H9 (cell line): ENCODE measurements at places on chromosomes 2 and 18. TPM values are rescaled to one million over a fixed set of nuclear protein-coding genes. Genes with fewer than 3 reads are reported as not detected.

DNA sequence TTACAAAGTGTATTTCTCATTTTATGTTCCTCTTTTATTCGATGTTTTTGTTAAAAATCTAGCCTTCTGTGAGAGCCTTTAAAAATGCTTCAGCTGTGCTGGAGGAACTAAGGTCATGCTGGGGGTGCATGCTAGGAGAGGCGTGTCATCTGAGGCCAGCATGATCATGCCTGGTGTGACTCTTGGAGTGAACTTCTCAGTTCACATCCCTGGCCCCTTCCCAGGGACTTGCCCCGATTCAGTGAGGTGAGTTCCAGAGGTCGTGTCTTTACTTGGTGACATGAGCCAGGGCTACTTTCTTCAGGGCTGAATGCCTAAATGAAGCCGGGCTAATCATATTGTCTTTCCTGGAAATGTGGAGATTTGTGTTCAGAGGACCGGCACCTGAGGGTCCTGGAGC lies 264.9 kb downstream of the MREG start:
- no peak overlapping the region for H3K4me3 ChIP-seq
- H3K27ac ChIP-seq: no peak overlapping the region
- H3K4me1 ChIP-seq: no peaks in the 10 kb centered on the region
- no peaks in the 10 kb centered on the region; the same call in 2 of the 3 replicates for H3K36me3 ChIP-seq
- DNase-seq: no peak
- no peaks in the 10 kb centered on the region for H3K27me3 ChIP-seq

DNA sequence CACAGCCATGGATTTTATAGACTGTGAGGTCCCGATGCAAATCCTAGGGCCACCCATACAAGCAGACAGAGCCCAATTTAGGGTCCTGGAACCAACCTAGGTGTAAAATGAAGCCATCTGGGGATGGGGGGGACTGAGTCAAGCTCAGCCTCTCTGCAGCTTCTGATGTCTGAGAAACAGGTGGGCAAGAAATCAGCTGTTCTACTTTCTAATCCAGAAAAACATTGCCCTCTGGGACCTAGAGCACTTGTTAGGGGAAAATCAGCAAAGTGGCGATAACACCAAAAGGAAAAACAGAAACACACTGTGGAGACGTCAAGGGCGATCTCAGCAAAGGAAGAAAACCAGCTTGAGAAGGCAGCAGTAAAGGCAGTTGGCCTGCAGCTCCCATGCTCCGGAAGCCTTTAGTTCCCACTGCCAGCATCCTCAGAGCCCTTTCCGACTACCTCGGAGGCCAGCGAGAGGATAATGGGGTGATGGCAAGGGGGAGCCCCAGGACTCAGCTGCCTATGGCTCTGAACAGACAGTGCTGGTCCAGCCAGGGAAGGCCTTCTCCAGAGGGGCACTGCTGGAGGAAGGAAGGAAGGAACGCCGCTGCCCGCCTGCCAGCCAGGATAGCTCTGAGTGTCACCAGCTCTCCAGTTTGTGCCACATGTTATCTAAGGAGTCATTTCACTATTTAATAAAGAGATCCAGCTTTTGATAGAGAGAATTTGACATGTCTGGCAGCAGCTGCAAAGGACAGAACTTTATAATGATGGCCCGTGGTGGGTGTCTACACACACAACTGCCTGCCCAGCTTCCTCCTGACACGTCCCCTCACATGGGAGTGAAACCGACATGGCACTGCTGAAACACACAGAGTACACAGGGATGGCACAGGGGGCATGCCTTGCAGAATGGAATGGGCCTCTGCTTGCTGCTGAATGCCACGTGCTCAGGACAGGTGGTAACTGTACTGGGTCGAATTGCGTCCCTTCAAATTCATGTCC lies 37.7 kb downstream of the HS1BP3 start:
- no peak overlapping the region for H3K4me3 ChIP-seq
- no peaks in the 10 kb centered on the region for H3K27me3 ChIP-seq
- no peak for DNase-seq
- no peak overlapping the region for H3K27ac ChIP-seq
- H3K4me1 ChIP-seq: peaks cover 3% of the 10 kb centered on the region; the same call in 1 of the 2 replicates

GRCh38 chr2:85385746-85386145 lies 24.4 kb downstream of the CAPG start:
- H3K27ac ChIP-seq: no peak overlapping the region
- no peak for DNase-seq
- no peaks in the 10 kb centered on the region; the same call in 1 of the 2 replicates for H3K4me1 ChIP-seq

ASB18 gene
- not detected in 2 replicates for total RNA-seq

- no peaks in the 10 kb centered on the region for H3K4me1 ChIP-seq
- H3K4me3 ChIP-seq: no peak overlapping the region
- H3K27me3 ChIP-seq: no peaks in the 10 kb centered on the region
- peaks cover 13% of the 10 kb centered on the region for H3K36me3 ChIP-seq
- DNase-seq: no peak
Measured at GRCh38 chr18:48566589-48566988, 27.8 kb downstream of the CTIF start.

GRCh38 chr18:35050028-35050546 lies 8.9 kb downstream of the MAPRE2 start:
- H3K4me3 ChIP-seq: no peak overlapping the region
- H3K36me3 ChIP-seq: peaks cover 4% of the 10 kb centered on the region
- H3K27me3 ChIP-seq: no peaks in the 10 kb centered on the region

TMEM247 gene
- not detected in 2 replicates for total RNA-seq

GRCh38 chr18:73653827-73654226 lies 493.8 kb downstream of the FBXO15 start:
- H3K4me1 ChIP-seq: no peaks in the 10 kb centered on the region
- no peak overlapping the region for H3K4me3 ChIP-seq
- no peaks in the 10 kb centered on the region for H3K27me3 ChIP-seq
- no peak for DNase-seq

DNA sequence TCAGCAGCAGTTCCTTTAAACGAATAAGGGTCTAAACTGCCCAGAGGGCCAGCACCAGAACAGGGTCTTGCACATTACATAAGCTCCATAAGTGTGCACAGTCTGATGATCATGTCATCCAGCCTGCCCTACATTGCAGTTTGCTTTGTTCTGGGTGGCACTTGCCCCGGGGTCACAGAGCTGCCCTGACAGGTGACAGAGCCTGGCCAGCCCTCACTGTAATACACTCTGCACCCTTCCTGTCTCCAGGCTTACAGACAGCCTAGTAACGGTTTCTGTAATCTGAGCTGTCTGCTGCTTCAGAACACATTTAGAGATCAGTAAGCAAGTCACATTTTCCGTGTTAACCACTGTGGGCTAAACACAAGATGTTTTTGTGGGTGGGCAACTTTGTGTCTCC lies 213.3 kb downstream of the FAM210A start:
- H3K4me3 ChIP-seq: no peak overlapping the region
- no peak for DNase-seq
- H3K27me3 ChIP-seq: no peaks in the 10 kb centered on the region
- peaks cover 3% of the 10 kb centered on the region; the same call in 1 of the 2 replicates for H3K36me3 ChIP-seq
- H3K4me1 ChIP-seq: no peaks in the 10 kb centered on the region
- no peak overlapping the region for H3K27ac ChIP-seq

DNA sequence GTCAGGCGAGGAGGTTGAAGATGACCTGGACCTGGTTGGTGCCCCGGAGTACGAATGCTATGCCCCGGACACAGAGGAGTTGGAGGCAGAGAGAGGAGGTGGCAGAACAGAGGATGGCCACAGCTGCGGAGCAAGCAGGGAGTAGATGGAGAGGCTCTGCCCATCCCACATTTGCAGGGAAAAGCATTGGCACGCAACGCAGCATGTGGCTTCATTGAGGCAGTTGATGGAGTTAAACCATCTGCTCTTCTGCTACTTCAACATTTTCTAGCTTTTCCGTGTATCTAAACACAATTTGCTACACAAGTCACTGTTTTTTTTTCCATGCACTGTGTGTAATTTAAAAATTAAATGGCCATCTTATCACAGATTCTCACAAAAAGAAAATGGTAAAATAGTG lies 11.8 kb downstream of the RBFA start:
- H3K4me1 ChIP-seq: no peaks in the 10 kb centered on the region
- no peak for DNase-seq
- H3K4me3 ChIP-seq: no peak overlapping the region
- peaks cover 86% of the 10 kb centered on the region for H3K36me3 ChIP-seq
